ENCODE measurements at places on chromosomes 2 and 18.

- no peak for DNase-seq
Observed at GRCh38 chr18:31102025-31102684, at the start of gene DSC2. DSC2 (minus strand) TSS chr18:31102421; CDS start chr18:31101971, 450 bp downstream.

DNA sequence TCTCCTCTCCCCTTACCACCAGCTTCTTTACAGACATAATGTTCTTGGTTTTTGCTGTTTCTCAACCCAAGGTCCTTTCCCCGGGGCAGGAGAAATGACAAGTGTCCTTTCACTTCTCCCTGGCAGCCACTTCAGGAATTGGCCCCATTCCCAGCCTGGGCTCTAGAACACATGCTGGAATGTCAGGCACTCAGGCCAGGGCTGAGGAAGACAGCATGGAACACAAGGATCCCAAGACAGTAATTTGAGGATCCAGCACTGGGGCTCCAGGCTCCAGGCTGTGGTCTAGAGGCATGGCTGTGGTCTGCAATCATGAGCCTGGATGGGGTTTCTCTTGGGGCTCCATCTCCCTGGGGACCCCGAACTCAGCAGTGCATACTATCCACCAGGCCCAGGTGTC is 201.4 kb downstream of the CELF4 start:
- DNase-seq: no peak

DNA sequence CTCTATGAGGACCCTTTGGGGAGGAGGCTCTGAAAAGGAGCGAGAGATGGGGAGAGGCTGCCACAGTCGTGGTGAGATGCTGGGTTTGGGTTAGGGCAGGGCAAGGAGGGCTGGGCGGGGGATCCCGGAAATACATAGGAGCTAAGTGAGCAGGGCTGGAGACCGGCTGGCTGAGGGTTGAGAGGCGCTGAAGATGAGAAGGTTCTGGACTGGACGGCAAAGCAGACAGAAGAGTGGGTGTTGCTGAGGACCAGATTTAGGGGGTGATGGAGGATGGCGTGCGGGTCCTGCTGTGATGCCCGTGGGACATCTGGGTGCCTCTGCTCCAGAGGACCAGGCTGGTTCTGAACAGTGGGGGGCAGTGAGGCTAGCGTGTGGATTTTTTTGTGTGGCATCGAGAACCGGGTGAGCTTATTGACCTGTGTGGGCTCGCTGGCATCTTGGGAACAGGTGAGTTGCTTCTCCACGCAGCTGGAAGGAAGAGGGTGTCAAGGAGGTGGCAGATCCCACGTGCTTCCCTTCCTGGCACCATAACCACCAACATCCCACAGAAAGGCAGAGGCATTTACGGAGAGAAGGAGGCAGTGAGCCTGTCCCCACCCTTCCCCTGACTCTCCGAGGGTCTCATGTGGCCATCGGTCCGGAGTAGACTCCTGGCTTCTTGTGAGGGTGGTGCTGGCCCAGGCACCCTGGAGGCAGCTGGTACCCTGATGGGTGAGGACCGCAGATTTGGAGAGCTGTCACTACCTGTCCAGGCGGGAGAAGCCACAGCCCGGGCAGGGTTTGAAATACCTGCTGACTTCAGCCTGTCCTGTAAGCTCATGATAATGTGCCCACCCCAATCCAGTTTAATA is 70.3 kb downstream of the ASB1 start:
- DNase-seq: no peak

DNA sequence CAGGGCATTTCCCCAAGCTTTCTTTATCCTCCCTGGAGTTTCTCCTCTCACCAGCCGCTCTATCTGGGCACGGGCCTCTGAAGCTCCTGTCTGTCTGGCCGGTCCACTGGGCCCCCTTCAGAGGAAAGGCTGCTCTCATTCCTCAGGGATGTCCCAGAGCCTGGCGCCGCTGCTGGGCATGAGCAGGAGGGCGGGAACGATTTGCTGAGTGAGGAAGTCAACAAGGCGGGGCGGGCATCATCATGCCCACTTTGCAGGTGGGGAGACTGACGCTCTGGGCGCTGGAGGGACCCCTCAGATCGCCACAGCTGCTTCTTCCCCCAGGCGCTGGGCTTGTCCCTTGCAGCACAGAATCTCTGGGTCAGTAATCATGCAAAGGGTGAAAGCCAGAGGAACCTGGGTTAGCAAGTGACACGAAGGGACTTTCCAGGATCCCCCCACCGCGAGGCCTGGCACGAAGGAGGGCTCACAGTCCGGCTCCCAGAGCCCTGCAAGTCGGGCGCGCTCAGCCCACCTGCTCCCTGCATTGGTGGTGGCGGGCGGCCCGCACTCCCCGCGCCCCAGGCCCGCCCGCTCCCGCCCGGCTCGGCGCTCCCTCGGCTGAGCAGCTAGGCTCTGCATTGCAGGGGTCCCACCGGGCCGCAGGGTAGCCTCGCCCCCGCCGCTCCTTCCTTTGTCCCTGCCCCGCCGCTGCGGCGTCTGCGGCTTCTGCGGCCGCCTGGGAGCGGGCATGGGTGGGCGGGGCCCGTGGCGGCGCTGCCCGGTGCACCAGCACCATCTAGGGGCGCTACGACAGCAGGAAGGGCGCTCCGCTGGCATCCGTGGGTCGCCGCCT is 157.8 kb downstream of the CYRIA start:
- DNase-seq: peak; percentile 46
